ENCODE measurements at places on chromosomes 12 and 14.

DNA sequence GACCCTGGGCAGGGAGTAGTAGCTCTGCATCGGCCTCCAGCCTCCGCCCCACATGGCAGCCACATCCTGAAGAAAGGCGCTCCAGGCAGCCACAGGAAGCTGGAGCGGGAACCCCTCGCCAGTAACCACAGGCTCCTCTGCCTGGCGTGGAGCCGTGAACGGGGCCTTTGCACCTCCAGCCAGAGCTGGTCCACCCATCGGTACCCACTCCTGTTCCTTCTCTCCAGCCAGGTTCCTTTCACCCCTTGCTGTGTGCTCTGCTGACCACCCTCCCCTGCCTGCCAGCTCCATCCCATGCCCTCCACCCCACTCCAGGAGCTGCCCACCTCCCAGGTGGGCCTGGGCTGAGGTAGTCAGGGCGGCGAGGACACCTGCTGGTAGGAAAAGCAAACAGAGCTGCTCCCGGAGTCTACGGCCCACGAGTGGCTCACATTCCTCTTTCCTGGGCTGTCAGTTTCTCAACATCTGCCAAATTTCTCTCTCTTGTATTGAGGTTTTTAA lies 2.7 kb downstream of the TGFB3 start:
- no peak overlapping the region for H3K27ac ChIP-seq
- peaks cover 27% of the 10 kb centered on the region for H3K4me1 ChIP-seq
- H3K27me3 ChIP-seq, result no peaks in the 10 kb centered on the region
- H3K4me3 ChIP-seq, result no peak overlapping the region

DNA sequence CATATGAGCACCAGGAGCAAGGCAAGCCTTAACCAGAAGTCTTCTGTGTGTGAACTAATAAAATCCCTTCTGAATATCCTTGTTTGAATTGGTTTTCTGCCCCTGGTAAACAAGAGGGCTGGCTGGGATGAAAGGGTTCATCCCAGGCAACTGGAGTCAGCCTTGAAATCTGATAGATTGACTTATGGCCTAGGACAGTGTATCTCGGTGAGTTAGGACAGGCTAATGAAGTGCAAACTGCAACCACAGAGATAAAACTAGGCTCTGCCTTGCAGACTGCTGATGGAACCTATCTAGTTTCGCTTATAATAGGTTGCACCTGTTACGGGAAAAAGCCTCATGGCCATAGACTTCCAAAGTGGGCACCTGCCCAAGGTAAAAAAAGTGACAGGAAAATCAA lies 451.9 kb upstream of the NOVA1 start:
- no peak overlapping the region for H3K27ac ChIP-seq
- no peak for DNase-seq
- H3K27me3 ChIP-seq, result no peaks in the 10 kb centered on the region
- no peak overlapping the region for H3K4me3 ChIP-seq
- no peaks in the 10 kb centered on the region for H3K4me1 ChIP-seq
- no peaks in the 10 kb centered on the region for H3K36me3 ChIP-seq

GRCh38 chr12:121711361-121712189 lies 977 bp upstream of the TMEM120B start:
- peak overlapping the region; percentile 40 for H3K27ac ChIP-seq
- no peaks in the 10 kb centered on the region for H3K36me3 ChIP-seq
- peak overlapping the region; percentile 77 for H3K4me3 ChIP-seq
- peak; percentile 54 for DNase-seq
- no peaks in the 10 kb centered on the region for H3K27me3 ChIP-seq

DNA sequence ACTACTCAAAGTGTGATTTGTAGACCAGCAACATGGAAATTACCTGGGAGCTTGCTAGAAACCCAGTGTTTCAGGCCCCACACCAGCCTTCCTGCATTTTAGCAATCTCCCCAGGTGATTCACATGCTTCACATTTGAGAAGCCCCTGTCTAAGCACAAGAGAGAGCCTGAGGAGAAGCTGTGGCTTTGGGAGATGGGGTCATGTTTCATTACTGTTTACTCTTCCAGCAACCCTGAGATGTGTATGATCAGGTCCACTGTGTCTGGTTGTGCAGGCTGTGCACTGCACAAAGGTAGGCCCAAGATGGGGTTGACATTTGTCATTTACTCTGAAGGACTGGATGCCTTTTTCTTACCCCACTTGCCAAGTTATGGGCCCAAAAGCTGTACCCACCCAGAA lies 190.1 kb downstream of the SLC41A2 start:
- no peak overlapping the region for H3K4me3 ChIP-seq
- no peak overlapping the region for H3K27ac ChIP-seq
- H3K36me3 ChIP-seq, result no peaks in the 10 kb centered on the region
- no peaks in the 10 kb centered on the region for H3K4me1 ChIP-seq
- no peak for DNase-seq

DNA sequence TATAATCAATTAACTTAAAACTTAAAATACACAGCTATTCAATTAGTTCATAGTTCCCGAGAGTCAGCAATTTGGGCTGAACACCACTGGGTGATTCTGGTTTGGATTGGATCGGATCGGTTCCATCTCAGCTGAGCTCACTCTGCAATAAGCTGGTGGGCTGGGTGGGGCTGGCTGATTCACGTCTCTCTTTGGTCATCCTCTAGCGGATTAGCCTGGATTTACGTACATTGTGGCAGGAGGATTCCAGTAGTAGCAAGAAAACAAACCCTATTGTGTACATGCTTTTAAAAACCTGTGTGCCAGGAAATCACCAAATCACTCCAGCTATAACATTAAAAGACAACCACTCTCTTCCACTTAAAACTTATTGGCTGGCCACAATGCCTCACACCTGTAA lies 3.2 kb upstream of the CLEC4C start:
- H3K4me1 ChIP-seq, result no peaks in the 10 kb centered on the region
- H3K4me3 ChIP-seq, result no peak overlapping the region
- no peak for DNase-seq
- no peaks in the 10 kb centered on the region for H3K36me3 ChIP-seq
- H3K27me3 ChIP-seq, result no peaks in the 10 kb centered on the region

DNA sequence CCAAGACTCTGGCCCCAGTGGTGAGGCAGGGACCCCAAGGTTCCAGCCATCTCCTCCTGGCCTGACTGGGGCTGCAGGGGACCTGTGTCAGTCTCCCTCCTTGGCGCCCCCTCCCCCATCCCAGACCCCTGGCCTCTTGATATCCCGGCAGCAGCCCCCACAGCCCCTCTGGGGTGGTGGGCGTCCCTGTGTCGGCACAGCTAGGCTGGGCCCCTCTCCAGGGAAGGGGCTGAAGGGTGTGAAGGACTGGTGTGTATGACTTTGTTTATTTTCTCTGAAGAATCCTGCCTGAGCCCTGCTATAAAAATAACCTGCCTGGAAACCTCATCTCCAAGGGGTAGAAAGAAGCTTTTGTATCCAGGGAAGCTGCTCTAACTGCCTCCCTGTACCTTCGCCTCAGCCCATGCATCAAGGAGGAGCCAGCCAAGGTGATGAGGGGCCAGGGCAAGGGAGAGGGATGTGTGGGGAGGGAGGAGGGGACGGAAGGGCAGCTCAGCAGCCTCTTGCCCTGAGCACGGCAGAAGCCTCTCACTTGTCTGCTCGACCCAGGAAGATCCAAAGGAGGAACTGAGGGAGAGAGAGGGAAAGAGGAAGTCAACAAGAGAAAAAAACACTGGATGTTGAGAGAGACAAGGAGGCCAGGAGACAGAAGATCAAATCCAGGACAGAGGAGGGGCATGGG lies 25.4 kb upstream of the COL2A1 start:
- no peaks in the 10 kb centered on the region for H3K36me3 ChIP-seq
- H3K4me3 ChIP-seq, result no peak overlapping the region
- H3K27me3 ChIP-seq, result 0 out of 2 replicates have a peak, but pooled peaks cover 11% of the 10 kb centered on the region
- DNase-seq, result no peak
- peaks cover 6% of the 10 kb centered on the region for H3K4me1 ChIP-seq
- H3K27ac ChIP-seq, result no peak overlapping the region

DNA sequence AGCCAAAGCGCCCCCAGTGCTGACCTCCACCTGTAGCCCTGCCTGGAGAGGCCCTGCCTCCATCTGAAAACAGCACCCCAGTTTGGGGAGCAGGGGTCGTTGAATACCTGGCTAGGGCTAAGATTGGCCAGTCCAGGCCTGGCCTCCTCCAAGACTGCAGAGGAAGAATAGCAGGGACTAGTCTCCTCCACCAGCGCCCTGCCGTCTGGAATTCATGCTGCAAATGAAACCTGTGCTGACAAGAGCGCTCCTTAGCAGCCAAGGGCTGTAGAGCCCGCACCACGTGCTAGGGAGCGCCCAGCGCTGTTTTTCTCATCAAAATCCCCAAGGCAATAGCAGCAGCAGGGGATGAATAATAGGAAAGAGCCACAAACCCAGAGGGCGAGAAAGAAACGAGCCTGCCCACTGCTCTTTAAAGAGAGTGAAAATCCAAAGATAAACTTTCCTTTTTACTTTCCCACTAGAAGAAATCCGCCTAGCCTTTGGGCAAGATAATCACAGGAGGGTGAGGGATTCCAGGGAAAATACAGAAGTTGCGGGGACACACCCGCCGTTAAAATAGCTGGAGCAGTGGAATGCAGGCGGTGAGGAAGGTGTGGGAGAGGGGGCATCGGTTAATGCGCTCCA lies 3.3 kb downstream of the COL2A1 start:
- H3K4me1 ChIP-seq, result peaks cover 24% of the 10 kb centered on the region
- peak overlapping the region; percentile 48 for H3K27ac ChIP-seq
- H3K4me3 ChIP-seq, result peak overlapping the region; percentile 78
- no peaks in the 10 kb centered on the region for H3K36me3 ChIP-seq

GRCh38 chr14:51901475-51902024 lies 41.1 kb downstream of the GNG2 start:
- H3K4me3 ChIP-seq, result no peak overlapping the region
- no peaks in the 10 kb centered on the region for H3K4me1 ChIP-seq
- no peak overlapping the region for H3K27ac ChIP-seq
- no peaks in the 10 kb centered on the region for H3K36me3 ChIP-seq
- H3K27me3 ChIP-seq, result no peaks in the 10 kb centered on the region

GRCh38 chr12:64256166-64256800 lies 34.2 kb upstream of the KICS2 start:
- no peak for DNase-seq
- H3K4me3 ChIP-seq, result no peak overlapping the region
- H3K4me1 ChIP-seq, result no peaks in the 10 kb centered on the region
- H3K27me3 ChIP-seq, result no peaks in the 10 kb centered on the region
- H3K27ac ChIP-seq, result no peak overlapping the region

- H3K4me1 ChIP-seq, result peaks cover 36% of the 10 kb centered on the region
- no peaks in the 10 kb centered on the region for H3K27me3 ChIP-seq
- no peak overlapping the region for H3K27ac ChIP-seq
- no peaks in the 10 kb centered on the region for H3K36me3 ChIP-seq
Measured at GRCh38 chr14:64563696-64564095, 13.9 kb downstream of the PPP1R36 start.

GRCh38 chr12:50928392-50928791 lies 24.0 kb upstream of the HIGD1C start:
- no peak overlapping the region for H3K27ac ChIP-seq
- H3K4me1 ChIP-seq, result peaks cover 13% of the 10 kb centered on the region
- H3K36me3 ChIP-seq, result no peaks in the 10 kb centered on the region
- no peak overlapping the region for H3K4me3 ChIP-seq
- no peak for DNase-seq

DNA sequence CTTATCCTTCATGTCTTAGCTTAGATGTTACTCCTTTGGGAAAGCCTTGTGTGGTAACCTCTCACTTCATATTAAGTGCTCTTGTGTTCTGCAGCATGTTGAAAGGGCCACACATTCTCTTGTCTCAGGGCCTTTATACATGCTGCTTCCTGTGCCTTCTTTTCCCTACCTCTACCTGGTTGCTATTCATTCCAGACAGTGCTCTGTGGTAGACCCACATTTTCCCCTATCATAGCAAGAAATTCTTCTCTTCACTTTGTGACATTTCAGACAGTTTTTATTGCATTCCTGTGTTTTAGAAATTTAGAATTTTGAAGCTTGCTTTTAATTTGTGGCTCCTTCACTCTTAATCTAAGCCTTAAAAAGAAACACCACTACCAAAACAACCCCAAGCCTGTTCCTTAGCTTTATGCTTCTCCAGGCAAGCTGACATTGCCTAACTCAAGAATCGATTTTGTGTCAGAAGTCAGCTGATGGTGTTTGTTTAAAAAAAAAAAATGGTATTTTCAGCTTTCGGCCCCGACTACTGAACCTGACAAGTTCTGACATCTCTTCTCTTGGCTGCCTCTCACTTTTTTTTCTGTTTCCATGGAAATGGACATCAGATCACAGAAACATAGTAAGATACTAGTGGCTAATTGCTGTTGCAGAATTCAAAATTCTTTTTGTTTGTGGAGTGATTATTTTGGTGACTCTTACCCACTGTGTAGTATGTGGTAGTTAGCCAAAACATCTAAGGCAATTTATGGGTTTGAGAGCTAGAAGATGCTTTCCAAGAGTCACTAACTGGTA lies 156.3 kb downstream of the NUBPL start:
- no peak overlapping the region for H3K4me3 ChIP-seq
- H3K4me1 ChIP-seq, result no peaks in the 10 kb centered on the region
- no peaks in the 10 kb centered on the region for H3K36me3 ChIP-seq
- H3K27ac ChIP-seq, result no peak overlapping the region
- DNase-seq, result no peak
- H3K27me3 ChIP-seq, result no peaks in the 10 kb centered on the region

DNA sequence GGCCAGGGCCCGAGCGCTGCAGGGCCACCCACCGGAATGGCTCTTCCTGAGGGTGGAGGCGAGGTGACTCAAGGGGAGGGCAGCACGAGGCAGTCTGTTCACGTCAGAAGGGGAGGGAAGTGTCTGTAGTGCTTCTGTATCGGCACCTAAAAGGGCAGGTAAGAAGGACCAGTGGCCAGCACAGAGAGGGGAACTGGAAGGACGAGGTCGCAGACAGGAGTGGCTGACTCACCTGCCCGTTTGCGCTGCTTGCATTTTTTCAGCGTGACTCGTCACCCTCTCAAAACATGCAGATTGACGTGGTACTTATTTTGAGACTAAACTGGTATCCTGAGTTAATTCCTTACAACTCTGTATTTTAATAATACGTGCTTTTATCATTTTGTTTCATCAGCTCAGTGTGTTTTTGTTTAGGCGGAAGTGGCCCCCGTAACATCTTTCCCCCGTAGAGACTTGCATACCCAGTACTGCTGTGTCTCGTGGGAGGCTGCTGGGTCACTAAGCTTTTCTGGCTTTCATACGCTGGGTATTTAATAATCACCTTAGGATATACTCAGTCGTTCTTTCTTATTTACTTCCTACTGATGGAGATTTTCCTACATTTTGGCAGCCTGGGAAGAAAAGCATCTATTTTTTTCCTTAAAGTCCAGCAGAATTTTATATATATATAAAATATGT lies 26.4 kb downstream of the SFSWAP start:
- H3K27ac ChIP-seq, result peak overlapping the region; percentile 80
- peaks cover 27% of the 10 kb centered on the region for H3K36me3 ChIP-seq
- H3K27me3 ChIP-seq, result no peaks in the 10 kb centered on the region
- H3K4me1 ChIP-seq, result peaks cover 23% of the 10 kb centered on the region
- peak overlapping the region; percentile 50 for H3K4me3 ChIP-seq
- peak; percentile 98 for DNase-seq

GRCh38 chr12:20798554-20798953 lies 12.0 kb upstream of the SLCO1B3 start:
- H3K4me1 ChIP-seq, result no peaks in the 10 kb centered on the region
- H3K4me3 ChIP-seq, result no peak overlapping the region
- DNase-seq, result no peak
- H3K36me3 ChIP-seq, result no peaks in the 10 kb centered on the region

DNA sequence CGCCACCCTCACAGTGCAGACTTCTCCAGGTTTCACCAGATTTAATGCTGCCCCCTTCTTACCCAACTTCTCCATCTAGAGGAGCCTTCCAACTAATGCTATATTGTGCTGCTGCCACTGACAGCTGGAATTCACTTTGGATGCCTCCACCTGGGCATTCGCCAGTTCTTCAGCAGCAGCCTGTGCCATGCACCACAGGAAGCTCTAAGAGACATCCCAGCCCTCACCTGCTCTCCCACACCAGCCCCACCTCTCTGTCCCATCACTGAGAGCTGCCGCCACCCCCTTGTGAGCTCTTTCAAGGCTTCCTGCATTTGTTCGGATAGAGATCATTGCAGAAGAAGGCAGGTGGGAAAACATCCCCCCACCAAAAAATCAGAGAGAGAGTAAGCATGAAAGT lies 4.6 kb upstream of the KRT2 start:
- DNase-seq, result no peak
- H3K4me3 ChIP-seq, result no peak overlapping the region
- no peaks in the 10 kb centered on the region for H3K36me3 ChIP-seq
- no peak overlapping the region for H3K27ac ChIP-seq
- peaks cover 23% of the 10 kb centered on the region for H3K4me1 ChIP-seq
